ENCODE measurements at places on chromosomes 11 and 22.

GRCh38 chr11:69508974-69509373, 27.5 kb downstream of the LINC01488 start:
- DNase-seq, result no peak

- no peak for DNase-seq
Measured at GRCh38 chr11:109317726-109318125, 104.3 kb upstream of the C11orf87 start.

DNA sequence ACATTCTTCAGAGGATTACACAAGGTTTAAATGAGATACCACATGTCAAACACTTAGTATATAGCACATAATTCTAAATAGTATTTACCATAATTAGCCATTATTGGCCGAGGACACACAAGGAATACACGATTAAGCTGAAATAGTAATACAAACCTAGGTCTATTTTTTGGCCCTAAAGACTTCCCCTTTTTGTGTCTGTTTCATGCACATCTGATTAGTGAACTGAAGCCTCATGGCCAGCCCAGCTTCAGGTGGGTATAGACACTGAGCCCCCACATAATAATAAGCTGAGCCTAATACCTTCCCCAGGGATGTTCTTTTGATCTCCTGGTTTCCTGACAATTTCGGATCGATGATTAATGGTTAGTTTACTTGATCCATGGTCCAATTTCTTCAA, 2.1 kb downstream of the GLYATL1B start:
- no peak for DNase-seq

GRCh38 chr11:64341429-64341828, 1.4 kb downstream of the CCDC88B start:
- no peak for DNase-seq

GRCh38 chr11:76225122-76225611, 18.9 kb upstream of the WNT11 start:
- no peak for DNase-seq

DNA sequence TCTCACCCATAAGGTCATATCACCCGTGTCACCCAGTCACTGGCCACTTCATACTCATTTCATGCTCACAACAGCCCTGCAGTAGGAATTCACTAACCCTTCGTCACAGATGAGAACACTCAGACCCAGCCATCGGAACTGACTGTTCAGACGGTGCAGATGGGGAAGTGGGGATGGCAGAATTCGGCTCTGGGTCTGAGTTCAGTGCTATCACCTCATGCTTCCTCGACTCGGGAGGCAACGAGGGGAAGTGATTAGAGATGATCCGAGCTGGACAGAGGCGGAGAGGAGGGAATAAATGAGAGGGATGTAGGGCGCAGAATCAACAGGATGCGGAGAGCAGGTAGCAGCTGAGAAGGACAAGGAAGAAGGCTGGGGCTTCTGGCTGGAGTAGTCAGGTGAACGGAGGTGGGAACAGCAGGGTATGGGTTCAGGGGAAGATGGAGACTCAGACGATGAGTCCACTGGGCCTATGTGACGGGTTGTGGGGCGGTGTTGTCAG, 4.7 kb downstream of the B3GNT6 start:
- DNase-seq, result no peak

DNA sequence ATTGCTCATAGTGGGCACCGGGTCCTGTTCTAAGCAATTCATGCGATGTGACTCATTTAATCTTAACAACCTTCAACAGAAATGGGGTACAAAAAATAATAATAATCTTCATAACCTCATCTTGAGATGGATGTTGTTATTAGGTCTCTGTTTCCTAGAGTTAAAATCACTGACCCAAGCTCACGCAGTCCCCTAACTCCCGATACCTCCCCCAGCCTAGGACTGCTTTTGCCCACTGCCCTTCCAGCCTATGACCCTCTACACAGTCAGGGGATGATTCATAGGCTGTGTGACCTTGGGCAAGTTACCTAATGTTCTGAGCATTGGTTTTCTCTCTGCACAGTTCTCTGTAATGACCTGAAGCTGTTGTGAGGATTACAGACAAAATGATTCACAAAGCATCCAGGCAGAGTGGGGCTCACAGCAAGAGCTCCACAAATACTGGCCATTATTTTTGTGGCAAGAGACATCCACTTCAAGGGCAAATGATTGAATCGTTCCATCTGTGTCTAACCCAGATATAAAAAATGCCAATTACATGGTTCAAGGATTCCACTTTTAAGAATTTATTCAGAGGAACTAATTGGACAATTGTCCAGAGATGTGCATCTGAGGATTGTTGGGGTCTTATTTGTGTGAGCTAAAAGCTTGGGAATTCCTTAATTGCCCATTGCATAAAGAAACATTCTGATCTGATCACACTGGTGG, 20.0 kb downstream of the MTFP1 start:
- DNase-seq, result no peak

DNA sequence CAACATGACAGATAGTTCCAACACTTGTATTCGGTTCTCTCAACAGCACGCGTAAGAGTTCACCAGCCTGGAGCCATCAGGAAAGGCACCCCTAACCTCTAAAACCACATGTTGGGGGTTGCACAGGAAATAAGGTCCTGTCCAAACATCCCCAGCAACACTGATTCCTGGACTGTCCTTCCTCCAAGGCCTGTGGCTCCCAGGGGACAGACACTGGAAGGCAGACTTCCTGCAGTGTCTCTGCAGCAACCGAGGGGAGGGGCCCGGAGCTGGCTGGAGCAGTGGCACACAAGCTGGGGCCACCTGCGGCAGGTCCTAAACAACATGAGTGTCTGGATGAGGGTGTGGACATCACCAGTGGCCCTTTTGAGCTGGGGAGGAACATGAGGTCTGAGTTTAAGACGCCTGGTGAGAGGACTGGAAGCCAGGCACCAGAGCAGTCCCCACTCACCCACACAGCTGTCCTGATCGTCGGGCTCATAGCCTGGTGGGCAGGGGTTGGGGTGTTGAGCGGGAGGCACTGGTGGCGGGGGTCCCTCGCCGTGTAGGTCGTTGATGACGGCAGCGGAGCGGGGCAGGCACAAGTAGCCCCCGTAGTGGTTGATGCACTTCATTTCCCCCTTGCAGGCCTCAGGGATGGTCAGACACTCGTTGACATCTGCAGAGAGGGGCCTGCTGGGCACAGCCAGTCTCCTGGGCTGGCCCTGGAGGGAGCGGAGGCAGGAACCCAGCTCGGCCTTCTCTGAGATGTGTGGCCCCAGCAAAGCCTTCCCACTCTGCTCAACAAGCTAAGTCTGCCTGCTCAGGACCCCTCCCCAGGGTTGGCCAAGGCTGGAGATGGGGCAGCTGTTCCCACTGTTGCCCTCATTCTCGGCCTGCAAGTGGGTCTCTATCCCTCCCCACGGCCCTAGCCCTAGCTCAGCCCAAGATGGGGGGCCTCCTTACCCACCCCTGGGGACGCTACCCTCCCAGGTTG, 1.6 kb downstream of the EFEMP2 start:
- DNase-seq, result no peak

Data from activated naive CD4-positive, alpha-beta T cell (primary cell).